Suprapubic skin (tissue), 4 donors: ENCODE measurements at places on chromosomes 11 and 22.

DNA sequence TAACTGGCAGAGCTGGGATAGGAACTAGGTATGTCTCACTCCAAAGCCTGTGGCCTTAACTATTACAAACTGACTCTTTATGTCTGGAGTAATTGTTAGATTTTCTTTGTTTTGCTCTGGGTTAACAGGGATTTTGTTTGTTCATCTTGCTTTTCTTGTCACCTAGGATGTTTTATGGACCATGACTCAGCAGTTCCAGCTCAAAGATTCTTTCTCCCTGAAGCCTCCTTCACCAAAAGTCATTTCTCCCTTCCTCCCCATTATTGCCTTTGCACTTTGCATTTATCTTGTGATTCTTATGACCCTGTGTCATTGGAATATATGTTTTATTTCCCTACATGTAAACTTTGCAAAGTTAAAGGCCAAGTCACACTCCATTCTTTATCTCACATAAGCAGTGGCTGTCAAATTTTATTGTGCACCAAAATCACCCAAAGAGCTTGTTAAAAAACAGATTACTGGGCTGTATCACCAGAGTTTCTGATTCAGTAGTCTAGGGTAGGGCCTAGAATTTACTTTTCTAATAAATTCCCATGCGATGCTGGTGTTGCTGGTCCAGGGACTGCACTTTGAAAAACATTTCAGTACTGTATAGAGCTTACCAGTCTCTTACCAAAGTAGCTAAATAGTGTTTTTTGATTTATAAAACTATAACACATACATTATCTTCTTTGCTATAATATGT lies 327.7 kb downstream of the DLG2 start:
- DNase-seq: no peak

- DNase-seq: no peak
Measured at GRCh38 chr11:125093502-125093901, 17.9 kb downstream of the TMEM218 start.

GRCh38 chr11:96172604-96173003 lies 170.4 kb downstream of the MAML2 start:
- DNase-seq: no peak

DNA sequence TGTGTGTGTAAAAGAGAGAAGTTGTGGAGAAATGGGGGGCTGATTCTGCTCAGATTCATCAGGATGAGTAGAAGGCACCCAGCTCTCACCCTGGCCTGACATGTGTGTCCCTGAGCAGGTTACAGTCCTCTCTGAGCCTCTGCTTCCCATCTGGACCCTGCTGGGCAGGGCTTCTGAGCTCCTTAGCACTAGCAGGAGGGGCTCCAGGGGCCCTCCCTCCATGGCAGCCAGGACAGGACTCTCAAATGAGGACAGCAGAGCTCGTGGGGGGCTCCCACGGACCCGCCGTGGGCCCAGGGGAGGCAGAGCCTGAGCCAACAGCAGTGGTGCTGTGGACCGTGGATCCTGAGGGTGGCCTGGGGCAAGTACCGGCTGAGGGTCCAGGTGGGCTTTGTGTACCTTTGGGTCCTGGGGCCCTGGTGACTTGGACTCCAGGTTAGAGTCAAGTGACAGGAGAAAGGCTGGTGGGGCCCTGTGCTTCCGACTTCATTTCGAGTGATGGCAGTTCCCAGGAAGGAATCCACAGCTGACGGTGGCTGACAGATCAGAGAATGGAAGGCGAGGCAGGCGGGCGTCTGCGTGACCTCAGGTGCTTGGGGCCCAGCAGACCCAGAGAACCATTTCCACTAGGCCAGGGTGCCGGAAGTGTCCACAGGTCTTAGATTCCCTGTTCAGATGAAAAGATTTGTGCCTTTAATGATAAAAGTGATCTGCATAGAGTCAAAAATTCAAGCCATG lies 21.9 kb downstream of the NEAT1 start:
- DNase-seq: no peak
